ENCODE measurements at places on chromosomes 5 and 9.

DNA sequence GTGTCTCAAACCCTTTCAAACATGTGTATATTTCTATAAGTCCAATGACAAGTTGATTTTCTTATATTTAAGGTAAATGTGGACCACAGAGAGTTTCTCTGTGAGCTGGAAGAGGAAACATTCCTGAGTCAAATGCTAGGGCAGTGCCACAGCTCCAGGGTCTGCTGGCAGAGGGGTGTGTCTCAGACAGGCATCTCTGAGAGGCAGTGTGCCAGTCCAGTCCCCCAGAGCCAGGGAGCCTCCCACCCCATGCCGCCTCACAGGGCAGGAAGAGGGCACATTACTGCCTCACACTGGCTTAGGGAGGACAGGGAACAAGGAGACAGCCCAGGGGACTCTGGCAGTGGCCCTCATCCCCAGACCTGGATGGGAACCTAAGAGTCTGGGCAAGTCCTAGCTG, 120.2 kb downstream of the TENT4A start:
- DNase-seq = no peak

- peak; percentile 25 for DNase-seq
Measured at GRCh38 chr5:173707392-173707791, 90.9 kb upstream of the BOD1 start.

- no peak for DNase-seq
Measured at GRCh38 chr9:76371901-76372300, 22.3 kb downstream of the RFK start.

- peak; percentile 94 for DNase-seq
Measured at GRCh38 chr9:89941875-89942274, 337.1 kb downstream of the GADD45G start.

DNA sequence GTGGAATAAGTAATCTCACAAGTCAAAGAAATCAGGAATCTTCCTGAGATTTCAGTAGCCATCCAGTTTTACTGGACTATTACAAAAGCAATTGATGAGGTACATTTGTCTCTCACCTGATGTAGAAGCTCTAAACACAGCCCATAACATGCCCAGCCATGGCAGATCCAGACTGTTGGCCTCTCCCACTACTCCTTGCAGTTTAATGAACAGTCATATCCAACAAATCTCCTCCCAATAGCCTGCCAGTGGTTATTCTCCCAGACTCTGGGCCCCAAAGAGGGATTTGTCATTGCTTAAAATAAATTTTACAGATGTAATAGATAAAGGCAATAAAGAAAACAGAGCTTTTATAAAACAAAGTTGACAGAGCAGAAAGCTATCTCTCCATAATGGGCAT, 80.8 kb downstream of the ZNF608 start:
- DNase-seq = no peak

- no peak for DNase-seq
Measured at GRCh38 chr5:5795074-5795771, 372.7 kb downstream of the ICE1 start.

DNA sequence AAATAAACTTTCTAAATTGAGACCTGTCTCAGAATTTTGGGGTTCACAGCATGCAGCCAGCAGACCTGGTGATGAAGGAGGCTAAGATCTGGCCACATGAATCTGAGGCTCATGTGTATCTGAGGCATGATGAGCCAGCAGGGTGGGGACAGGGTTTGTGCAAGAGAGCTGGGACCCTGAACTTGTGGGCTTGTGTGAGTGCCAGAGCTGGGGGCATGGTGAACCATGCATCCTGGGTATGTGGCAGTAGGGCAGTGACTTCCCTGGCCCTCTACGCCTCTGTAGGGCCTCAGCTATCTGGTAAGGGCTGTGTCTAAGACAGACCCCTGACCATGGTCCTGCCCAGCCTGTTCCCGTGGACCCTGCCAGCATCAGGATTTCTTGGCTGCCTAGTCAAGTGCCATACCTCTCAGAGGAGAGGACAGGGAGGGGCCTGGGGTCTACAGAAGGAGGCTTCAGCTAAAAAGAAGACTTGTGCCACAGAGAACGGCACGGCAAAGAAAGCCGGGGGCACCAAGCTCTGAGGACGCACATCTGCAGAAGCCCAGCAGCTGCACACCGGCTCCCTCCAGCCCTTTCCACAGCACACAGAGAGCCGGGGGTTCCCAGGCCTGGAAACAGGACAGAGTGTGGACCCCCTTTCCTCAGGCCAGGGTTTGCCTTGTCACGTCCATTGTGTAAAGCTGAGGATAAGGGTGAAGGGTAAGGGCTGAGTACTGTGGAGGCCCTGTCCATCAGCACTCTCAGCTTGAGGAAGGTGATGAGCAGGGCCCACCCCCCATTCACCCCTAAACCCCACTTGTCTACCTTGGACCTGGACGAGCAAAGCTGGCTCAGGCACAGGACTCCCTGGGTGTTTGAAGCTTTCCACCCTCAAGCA, 130.1 kb downstream of the MRPL36 start:
- DNase-seq = no peak

- DNase-seq = no peak
Measured at GRCh38 chr5:181189962-181190710, 14.9 kb downstream of the TRIM7 start.

DNA sequence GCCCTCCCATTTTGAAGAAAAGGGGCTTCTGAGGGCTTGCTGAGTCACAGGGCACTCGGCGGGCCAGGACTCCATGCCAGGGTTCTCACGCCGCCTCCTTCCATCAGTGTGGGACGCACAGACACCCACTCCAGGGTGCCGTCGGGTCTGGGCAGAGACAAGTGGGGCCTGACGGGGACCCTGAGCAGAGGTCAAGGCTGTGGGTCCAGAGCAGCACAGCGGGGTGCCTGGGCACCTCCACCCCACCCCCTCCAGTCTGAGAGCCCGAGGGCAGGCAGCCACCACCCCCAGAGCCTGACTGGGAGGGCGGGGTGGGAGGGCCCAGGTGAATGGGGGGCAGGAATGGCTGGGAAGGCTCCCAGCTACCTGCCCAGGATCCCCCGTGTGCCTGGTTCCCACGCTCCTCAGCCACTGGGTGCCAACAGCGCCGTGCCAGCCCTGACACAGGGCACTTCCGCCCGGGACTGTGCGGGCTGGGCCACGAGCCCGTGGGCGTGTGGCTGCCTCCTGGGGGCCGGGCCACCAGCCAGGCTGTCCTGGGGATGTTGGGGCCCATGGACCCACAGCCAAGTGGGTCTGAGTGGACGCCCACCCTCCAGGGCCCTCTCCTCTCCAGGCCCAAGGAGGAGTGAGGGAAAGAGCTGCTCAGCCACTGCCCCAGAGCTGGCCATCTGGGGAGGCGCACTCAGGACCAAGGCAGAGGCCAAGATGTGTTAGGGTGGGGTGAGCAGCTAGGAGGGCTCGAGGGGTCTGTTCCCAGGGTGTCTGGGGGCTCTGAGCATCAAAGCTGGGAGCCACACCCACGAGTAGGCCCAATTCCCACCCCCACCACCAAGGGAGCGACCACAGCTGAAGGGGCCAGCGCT, 10.1 kb upstream of the NRARP start:
- DNase-seq = no peak

GRCh38 chr5:132193165-132193694, 34.4 kb downstream of the P4HA2 start:
- peak; percentile 2 for DNase-seq

DNA sequence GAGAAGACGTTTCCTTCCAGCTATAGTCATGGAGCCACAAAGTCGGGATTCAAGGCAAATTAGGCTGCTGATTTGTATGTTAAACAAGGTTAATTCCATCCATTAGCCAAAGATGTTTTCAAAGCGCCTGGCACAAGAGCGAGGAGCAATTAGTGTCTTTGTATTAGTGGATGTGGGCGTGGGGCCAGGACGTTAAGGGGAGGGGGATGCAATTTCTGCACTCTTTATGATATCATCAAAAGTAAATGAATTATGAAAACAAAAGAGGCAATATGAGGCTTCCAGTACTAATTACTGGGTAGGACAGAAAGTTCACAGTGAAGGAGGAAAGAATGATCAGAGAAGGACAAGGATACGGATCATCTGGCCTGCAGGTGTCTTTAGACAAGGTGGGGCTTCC, 230.9 kb upstream of the MSX2 start:
- DNase-seq = no peak

- no peak for DNase-seq
Measured at GRCh38 chr9:126390923-126391322, 64.3 kb downstream of the MVB12B start.

DNA sequence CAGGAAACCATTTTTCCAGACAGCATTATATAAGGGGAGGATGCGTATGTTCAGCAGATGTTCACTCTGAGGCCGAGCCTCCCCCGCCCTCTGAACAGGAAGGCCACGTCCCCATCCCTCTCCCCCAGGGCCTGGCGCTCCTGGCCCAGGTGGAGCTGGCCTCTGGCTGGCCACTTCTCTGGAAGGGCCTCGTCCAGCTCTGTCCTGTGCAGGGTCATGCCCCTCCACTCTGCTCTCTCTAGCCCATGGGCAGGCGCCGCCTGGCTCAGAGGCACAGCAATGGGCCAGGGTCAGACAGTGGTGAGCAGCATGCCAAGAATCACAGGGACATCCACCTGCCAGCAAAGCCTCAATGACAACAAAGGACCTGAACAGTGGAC, 34.2 kb downstream of the ADAMTS2 start:
- no peak for DNase-seq

DNA sequence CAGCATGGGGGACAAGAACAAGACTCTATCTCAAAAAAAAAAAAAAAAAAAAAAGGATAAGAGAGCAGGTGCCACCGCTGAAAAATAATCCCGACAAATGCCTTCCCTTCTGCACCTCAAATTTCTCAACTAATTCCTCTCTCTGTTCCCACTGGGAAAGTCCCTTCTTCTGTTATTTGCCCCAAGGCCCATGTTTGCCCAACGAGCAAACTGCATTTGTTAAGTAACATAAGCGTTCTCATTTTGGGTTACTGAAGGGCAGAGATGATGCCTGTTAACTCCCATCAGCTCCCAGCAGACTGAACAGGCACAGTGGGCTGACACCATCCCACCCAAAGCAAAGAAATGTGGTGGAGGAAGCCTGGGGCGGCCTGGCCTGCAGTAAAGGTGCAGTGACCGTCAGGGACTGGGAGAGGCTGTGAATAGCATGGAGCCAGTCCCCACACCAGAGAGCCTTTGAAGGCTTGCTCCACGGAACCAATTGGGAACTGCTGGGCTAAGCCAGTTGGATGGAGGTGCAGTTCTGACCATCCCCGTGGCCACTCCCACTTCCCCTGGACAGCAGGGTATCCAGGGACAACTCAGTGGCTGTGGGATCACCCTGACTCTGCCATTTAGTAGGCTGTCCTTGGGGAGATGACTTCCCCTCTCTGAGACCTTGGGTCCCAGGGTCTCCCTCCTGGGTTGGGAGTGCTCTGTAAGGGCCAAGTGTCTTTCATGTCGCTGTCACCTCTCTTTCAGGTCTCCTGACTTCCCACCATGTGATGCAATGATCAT, 149.7 kb upstream of the IER5L start:
- DNase-seq = peak; percentile 31

DNA sequence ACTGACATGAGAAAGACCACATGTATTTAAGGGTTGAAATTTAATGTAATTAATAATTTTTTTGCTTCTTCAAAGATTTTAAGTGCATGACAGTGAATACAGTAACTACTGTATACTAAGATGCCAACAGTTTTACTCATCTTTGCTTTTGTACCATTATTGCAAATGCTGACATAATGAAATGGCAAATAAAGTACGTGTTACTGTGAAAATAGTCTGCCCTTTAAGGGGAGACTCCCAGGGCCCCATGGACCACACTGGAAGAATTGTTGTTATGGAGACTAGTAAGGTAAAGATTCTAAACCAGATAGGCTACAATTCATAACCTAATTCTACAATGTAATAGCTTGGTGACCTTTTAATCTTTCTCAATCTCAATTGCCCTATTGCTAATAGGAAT, 84.7 kb downstream of the NR3C1 start:
- no peak for DNase-seq

- DNase-seq = no peak
Measured at GRCh38 chr9:115396071-115396529, 278.1 kb upstream of the TNC start.

GRCh38 chr9:98038958-98039357, 17.6 kb upstream of the NANS start:
- DNase-seq = no peak

- DNase-seq = no peak
Measured at GRCh38 chr9:133064241-133065069, 2.7 kb downstream of the CEL start.

- DNase-seq = no peak
Measured at GRCh38 chr5:36397901-36398536, 96.3 kb upstream of the RANBP3L start.

DNA sequence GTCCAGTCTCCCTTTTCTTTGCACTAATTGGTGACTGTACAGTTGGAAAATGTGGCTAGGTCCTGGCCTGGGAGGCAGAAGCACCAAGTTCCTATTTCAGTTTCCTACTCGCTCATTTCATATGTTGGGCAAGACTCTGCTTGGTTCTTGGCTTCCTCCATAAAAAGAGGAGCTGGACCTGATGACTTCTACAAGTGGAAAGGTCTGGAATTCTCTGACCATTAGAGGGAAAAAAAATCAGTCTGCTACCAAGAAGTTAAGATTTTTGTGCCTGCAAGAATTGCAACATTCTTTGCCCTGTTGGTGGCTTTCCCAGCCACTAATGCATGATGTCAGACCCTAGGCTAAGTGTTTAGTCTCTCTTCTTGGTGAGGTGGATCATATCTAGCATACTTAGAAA, 91.5 kb downstream of the WDR41 start:
- no peak for DNase-seq

GRCh38 chr5:102561894-102562760, 63.3 kb upstream of the SLCO6A1 start:
- peak; percentile 6 for DNase-seq

- no peak for DNase-seq
Measured at GRCh38 chr9:87713278-87713987, 12.5 kb upstream of the CTSL start.

DNA sequence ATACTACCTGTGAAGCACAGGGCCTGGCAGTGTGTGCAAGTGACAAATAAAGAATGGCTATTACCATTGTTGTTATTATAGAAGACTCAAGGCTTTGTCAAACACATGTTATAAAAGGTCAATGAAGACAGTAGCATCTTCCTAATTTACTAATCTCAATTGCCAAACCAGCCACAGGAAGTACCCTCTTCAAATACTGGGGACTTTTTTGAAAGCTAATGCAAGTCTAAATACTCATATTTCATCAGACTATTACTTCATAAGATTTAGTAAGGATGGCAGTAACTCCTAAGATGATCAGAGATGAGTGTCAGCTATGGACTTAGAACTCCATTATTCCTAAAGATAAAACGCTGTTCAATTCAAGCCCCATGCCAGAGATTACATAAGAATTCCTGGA, 43.0 kb downstream of the GNAQ start:
- DNase-seq = no peak

DNA sequence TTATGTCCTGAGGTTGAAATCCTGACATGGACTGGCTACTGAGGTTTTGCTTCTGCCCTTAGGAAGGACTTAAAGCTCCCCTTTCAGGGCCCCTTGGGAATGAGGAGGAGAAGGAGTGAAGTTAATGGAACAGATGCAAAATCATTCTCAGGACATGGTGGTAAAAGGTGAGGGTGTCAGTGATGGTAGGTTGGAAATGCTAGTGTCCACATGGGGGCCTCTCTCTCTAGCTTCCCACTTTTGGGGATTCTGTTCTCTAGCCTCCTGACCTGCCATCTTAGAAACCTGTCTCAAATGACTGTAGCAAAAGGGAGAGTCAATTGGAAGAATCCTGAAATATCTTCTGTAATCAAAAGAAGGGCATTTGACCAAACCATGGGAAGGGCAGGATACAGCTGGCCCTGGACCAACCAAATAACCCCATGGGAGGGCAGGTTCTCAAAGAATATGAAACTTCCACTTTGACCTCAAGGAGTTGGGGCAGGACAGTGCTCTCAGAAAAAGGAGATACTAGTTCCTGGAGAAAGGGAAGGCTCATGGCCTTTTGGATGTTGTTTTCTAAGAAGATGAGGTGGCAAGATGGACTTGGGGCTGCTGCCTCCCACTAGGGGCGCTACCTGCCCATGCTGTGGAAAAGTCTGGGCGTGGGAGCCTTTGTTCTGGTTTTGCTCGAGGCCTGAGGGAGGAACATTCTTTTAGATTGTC, 21.2 kb upstream of the MLANA start:
- DNase-seq = no peak

Measured in NCI-H2171 treated with DMSO at 0.1 percent for 48 hours (cell line).